T-helper 2 cell treated with Interferon-gamma antibody and Interleukin-4, amounts not matched to agents 5 μg/mL and 100 μg/mL, for 36 hours (primary cell): ENCODE measurements at places on chromosomes 11 and 22.

GRCh38 chr11:47982616-47983015, 2.3 kb downstream of the PTPRJ start:
- DNase-seq = no peak

DNA sequence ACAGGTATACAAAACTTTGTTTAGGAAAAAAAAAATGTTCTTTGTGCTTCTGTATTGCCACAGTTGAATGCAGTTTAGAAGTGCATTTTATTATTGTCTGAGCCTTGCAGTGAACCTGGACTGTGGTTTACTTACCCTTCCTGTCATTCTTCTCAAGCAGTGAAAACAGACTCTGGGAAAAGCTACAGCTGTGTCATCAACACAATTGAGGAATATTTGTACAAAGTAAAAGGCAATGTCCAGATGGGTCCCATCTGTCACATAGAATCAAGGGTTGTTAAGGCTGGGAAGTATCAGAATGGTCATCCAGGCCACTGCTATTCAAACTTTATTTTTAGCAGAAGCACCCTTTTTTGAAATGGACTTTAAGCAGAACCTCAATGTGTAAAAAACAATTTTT, 73.3 kb downstream of the TRIM44 start:
- no peak for DNase-seq

DNA sequence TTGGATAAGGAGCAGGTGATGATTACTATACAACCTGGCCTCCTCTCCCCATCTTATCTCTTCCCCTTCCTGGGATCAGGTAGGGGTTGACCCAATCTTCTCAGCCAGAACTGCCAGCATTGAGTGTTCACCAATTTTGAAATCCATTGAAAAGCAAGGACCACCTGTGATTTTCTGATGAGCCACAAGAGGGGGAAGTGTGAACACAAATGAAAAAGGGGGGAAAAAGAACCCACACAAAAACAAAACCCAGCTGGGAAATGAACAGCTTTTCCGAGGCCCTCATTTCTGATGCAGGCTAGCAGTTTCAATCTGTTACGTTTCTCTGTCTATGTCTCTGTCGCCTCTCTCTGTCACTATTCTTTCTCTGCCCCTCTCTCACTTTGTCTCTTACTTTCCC, 161.9 kb downstream of the INSC start:
- DNase-seq = no peak

- DNase-seq = no peak
These were observed 1.7 kb upstream of the MUC5B start for GRCh38 chr11:1220941-1221721.

DNA sequence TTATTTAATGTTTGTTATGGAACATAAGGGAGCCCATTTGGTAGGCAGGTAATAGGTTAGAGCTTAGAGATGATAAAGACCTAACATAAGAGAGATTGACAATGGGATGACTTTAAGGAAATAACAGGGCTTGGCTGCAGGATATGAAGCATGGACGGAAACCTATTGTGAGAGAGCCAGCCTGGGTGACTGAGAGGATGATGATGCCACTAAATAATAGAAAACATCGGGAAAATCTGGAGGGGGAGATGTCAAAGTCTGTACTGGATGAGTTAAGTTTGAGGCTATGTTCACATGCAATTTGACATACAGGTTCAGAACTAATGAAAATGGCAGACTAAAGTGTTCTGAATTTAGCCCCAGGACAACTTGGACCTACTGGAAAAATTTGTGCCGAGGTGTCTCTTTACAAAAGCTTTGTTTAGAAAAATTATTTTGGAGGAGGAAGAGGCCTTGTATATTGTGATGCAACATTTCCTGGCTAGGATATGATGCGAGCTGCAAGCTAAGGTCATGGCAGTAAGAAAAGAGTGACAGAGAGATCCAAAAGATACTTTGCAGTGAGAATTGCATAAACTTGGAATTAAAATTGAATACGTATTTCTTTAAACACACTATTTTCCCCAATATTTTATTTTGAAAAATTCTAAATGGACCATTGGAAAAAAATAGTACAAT, 339.3 kb upstream of the PLET1 start:
- DNase-seq = no peak

DNA sequence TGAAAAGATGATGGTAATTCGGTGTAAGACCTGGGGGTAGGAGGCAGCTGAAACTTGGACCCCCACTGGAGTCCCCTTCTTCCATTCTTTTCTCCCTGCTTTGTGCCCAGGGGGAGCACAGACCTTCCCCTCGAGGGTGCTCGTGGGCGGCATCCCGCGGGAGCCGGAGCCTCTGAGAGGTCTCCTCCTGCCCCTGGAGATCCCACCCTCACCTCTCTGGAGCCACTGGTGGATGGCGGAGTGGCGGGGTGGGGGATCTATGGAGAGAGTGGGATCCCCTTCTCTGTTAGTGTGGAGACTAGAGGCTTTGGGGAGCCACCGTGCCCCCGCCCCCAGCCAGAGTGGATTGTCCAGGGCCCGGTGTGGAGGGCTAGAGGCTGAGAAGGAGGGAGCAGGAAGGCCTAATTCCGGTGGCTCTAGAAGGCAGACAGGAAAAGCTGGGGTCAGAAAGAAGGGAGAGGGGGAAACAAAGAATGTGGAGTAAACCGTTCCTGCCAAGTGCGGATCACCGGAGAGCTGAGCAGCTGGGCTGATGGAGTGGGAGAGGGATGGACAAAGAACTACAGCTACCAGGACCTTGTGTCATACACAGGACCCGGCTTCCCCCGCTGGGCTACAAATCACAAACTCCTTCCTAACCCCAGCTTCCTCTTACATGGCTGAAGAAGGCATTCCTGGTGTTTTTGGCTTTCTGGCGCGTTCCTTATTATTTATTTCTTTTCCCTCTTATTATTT, 41.9 kb downstream of the KCNJ1 start:
- no peak for DNase-seq

DNA sequence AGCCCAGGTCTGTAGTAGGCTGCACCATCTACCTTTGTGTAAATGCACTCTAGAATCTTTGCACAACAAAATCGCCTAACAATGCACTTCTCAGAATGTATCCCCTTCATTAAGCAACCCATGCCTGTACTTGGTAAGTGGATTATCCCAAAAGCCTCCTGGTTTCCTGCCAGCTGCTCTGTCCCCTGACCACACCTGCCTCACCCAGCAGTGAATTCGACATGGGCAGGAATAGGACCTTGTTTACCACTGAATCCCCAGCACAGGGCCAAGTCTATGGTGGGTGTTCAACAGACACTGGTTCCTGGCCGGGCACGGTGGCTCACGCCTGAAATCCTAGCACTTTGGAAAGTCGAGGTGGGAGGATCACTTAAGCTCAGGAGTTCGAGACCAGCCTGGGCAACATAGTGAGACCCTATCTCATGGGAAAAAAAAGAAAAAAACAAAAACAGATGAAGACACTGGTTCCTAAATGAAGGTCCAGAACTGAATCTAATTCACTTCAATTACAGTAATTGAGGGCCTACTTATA, 5.1 kb upstream of the SYCE3 start:
- DNase-seq = no peak

DNA sequence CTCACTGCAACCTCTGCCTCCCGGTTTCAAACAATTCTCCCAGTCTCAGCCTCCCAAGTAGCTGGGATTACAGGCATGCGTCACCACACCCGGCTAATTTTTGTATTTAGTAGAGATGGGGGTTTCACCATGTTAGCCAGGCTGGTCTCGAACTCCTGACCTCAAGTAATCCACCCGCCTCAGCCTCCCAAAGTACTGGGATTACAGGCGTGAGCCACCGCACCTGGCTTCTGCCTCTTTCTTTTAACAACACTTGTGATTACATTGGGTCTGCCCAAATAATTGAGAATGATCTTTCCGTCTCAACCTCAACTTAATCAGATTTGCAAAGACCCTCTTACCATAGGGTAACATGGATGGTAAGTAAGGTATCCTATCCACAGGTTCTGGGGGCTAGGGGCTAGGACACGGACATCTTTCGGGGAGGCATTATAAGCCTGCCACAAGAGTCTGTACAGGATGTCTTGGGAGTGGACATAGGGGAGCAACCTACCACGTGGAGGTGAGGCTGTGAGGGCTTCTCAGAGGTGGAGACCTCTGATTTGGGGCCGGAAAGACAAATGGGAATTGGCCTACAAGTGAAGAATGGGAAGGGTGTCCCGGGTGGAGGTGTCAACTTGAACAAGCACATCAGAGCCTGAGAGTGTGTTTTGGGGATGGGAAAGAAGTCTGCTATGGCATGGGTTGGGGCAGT, 2.7 kb upstream of the CBX6 start:
- DNase-seq = no peak

DNA sequence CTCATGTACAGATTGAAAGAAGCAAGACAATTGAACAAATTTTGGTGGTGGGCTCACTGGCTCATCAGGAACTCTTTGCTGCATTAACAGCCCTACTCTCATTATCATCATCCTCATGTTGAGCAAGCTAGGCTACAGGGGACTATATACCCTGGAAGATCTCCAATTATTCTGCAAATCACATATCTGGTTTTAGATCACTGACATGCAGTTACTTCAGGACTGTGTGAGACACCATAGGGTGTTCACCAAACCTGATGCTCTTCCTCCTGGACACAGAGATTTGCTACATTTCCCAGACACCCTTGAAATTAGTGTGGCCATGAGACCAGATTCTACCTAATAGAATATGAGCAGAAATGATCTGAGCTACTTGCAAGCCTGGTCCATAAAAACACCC, 23.0 kb upstream of the ME3 start:
- no peak for DNase-seq

DNA sequence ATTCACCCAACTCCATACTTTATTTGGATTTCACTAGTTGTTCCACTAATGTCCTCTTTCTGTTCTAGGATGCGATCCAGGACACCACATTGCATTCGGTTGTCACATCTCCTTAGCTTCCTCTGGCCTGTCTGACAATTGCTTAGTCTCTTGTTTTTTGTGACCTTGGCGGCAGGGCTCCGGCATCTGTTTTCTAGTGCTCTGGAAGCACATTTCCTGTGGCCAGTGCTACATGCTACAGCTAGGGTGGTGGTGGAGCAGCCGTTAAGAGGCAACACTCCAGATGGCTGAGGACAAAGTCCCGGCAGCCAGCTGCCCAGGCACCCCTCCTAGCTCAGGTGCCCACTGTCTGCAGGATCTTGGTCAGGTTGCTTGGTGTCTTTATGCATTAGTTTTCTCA, 6.8 kb downstream of the STX3 start:
- DNase-seq = no peak
